ENCODE measurements at places on chromosomes 6 and 20. TPM values are rescaled to one million over a fixed set of nuclear protein-coding genes. Genes with fewer than 3 reads are reported as not detected.

COL19A1 gene
- total RNA-seq = 54.4 TPM

DEF6 gene
- 68.7 TPM for total RNA-seq

DNA sequence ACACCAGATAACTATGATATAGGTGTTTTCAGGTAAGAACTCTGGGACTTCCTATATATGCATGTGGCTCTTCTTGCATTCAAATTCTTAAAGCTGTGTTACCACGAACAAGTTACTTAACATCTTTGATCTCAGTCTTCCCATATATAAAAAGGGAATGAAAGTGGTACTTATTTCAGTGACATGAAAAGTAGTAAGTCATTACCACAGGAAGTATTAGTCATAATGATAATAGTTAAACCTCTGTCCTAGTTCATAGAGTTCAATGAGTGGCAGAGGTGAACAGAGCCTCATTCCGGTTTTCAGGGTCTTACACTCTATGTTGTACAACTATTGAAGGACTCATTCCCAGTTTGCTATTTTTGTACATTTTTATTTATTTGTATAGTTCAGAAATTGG lies 237.0 kb downstream of the NKAIN2 start:
- no peak for DNase-seq

DNA sequence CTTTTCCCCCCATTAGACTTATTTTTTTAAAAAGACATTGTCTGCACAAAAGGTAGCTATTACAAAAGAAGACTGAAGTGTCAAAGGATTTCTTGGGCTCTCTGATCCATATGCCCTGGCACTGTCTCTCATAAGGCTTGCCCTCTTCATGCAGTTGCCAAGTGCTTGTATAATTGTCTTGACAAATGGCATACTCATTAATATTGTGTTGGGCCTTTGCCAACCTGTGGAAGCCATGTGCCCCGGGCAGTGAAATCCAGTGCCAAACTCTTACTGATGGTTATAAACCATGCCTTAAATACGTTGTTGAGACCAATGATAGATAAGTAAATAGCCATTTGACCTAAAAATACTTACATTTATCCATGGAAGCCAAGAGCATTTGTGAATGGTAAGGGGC lies 98.1 kb downstream of the FARS2 start:
- no peak for DNase-seq

DNA sequence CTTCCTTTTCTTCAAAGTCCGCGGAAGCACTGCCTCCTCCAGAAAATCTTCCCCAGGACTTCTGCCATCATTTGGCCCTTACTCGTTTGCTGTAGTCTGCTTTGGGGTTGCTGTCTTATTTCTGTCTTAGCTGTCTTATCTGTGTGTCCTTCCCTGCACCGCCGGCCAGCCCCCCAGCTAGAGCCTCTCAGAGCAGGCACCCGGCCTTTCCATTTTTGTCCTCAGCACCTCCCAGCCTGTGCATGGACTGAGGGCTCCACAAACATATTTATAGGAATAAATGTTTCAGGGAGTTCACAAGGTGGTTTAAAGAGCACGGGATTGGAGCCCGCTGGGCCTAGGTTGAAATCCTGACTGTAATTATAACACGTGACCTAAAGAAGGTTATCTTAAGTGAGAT lies 8.1 kb downstream of the GLP1R start:
- no peak for DNase-seq

DNA sequence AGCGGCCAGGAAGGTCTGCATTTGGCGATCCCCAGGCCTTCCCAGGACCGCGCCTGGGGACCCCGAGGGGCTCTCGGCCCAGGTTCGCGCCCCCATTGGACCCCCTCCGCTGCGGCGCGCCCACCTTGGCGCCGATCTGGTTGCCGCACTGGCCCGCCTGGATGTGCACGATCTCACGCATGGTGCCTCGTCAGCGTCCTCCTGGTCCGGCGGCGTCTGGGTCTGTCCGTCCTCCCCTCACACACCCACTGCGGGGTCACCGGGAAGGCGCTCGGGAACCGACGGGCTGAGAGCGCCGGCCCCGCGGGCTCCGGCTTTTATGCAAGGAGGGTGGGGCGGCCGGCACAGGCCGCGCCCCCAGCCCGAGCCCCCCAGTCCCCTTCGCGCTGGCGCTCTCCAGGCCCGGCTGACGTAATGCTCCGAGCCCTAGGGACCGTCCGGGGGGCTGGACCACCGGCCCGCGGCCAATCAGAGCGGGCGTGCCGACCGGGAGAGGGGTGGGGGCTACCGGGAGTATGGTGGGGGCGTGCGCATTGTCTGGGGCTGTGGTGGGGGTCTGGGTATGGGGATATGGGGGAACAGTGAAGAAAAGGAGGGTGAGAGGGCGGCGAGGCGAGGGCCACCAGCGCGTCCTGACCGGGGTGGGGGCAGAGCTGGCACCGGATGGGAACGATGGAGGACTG lies at the start of gene TUBB2B:
Gene TUBB2B, minus strand, starts transcription at position 291 of the 683 bp plus-strand sequence. Its CDS starts 110 bp downstream, at position 181.
- peak; percentile 27 for DNase-seq

- DNase-seq = no peak
Measured at GRCh38 chr6:106569428-106569827, 59.9 kb downstream of the RTN4IP1 start.
